Stimulated activated CD8-positive, alpha-beta memory T cell treated with anti-CD3 and anti-CD28 coated beads, Interleukin-4, amount 100 ng/mL, for 1 hour (primary cell): ENCODE measurements at places on chromosomes 1 and 21.

DNA sequence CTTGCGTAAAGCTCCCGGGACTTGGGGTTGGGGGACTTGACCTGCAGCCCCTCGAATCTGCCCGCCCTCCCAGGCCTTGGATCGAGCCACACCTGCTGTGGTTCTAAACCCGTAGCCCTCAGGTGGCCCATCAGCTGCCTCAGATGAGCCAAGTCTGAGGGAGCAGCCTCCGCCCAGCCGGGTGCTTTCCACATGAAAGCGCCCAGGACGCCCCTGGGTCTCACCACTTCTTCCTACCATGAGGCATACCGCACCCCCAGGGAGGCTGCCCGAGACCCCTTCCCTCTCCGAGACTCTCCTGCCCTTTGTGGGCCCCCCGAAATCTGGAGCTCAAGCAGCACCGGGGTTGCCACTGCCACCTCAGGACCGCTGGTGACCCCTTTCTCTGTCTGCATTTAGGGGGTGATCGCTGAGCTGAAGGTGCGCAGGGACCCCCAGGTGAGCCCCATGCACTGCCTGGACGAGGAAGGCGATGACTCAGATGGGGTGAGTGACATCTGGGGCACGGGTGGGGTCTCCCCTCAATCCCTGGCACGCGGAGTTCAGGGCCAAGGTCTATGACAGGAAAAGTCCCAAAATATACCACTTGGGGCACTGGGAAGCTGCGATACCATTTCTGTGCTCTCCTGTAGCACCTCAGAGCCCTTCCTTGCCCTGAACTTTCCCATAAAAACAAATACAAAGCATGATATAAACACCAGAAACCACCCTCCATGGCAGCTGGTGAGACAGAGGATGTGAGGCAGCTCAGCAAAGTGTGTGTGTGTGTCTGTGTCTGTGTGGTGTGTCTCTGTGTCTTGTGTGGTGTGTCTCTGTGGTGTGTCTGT lies 68.5 kb downstream of the SLC19A1 start:
- no peak for DNase-seq

- no peak for DNase-seq
Observed at GRCh38 chr1:25194572-25195020, 37.7 kb downstream of the SYF2 start.

- DNase-seq: no peak
Observed at GRCh38 chr1:23118957-23119792, 49.5 kb downstream of the LUZP1 start.

- DNase-seq: no peak
Observed at GRCh38 chr1:62800825-62801306, 16.9 kb downstream of the ATG4C start.

DNA sequence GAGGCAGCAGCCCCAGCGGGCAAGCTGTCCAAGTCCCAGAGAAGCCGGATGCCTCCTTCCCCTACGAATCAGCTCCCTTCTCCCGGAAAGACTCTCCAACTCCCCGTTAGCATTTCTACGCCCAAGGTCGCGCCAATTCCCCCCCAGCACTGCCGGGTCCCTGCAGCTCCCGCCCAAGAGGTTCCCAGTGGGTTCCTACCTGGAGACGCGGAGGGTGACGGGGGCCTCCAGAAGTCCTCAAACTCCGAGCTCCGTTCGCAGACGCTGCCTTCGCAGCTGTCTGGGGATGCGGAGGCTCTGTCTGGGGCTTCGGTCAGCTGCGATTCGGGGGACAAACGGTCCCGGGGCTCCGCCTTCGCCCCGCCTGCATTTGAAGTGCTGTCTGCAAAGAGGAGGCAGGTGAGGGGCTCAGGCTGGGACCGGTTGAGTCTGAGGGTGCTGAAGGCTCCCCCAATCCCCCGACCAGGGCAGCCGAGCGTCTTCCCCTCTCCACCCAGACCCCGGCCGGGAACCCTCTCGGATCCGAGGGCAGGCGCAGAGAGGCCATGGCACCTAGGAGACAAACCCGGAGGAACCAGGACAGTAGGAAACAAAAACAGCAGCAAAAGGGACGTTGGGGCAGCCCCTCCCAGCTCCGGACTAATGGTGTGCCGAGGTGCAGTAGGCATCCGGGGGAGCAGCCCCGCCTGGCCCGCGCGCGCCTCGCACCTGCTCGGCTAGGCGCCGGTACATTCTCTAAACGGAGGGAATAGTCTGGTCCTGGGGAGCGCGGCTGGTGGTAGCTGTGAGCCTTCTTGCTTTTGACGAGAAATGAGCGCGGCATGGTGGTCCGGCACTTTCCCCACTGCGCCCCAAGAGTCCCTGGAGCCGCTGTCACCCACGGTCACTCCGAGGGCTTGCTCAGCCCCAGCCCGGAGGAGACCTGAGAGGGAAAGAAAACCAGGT lies 3.8 kb downstream of the GFI1 start:
- DNase-seq: no peak

- no peak for DNase-seq
Observed at GRCh38 chr1:143735764-143736461, 235.9 kb downstream of the FAM72C start.

DNA sequence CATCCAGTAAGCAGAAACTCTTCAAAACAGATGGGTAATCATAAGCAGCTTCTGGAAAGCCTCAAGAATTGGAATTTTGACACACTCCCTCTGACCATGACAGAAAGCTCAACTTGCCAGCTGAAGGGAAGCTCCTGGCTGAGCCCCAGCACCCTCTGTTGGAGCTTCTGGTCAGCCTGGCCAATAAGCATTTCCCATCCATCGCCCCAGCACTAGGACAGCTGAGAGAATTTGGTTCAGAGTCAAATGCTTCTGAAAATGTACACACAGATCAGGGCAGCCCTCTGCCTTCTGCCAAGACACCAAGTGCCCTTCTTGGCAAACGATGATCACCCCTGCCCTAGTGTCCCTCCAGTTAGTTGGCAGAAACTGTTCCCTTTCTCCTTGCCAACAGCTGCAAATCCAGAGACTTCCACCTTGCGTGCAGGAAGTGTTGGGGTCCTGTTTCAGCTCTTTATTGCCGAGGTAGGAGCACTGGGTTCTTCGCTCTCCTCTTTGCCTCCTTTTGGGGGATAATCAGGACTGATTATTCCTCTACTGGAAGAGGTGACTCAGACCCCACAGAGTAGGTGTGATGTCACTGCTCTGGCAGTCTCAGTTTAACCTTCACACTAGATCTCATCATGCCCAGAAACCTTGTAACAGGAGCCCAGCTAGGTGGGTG lies 11.9 kb downstream of the PIGV start:
- no peak for DNase-seq

GRCh38 chr1:230737622-230738262 lies 9.4 kb upstream of the CAPN9 start:
- DNase-seq: no peak
